ENCODE measurements at places on chromosomes 12 and 14.

DNA sequence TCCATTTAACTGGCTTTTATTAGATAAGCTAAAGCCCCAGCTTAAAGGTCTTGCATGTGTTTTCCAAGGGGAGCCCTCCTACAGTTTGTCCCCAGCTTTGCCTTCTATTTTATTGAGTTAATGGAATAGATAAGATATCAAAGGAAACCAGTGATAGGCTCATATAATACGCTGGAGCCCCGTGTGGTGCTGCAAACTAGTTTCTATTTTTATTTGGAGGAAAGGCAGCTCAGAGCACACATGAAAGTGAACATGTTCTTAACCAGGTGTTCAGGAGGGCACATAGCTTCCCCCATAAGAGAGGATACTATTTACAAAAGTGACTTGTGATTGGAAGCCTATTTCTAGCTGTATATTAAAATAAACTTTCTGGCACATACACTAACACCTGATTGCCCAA is 251.7 kb downstream of the PDZRN4 start:
- no peak for DNase-seq

DNA sequence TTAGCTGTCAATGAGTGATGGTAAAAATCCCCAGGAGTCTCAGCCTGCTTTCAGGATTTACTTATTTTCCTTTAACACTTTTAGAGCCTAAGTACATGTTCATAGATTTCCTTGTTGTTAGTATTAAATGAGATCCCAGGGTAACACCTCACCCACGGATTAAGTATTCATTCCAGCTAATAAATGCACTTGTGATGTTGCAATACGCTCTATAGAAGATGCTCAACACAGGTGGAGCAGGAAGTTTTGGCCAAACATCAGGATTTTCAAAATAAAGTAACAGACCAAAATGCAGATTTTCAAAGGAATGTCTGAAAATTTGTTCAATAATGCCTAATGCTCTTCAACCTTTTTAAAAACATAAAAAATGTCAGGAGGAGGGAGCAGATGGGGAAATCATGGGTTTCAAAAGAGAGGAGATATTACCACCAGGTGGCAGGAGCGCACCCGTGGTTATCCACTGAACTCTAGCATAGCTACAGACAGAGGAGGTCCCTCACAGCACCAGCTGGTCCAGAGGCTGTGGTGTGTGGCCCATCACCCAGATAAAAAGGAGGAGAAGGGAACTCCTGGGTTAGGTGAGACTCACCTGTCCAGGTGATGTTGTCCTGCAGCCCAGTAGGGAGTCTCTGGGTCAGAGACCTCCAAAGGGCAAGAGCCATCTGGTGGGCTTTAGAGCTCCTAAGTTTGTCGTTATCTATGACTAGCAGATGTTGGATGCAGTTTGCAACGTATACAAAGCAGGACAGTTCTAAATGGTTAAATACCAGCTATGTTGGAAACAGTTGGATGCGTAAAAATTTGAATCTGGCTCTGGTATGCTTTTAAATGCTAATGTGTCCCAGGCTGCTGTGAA is 1158.4 kb upstream of the TMEM132C start:
- DNase-seq: peak; percentile 37

GRCh38 chr12:131644481-131644880 is 66.4 kb upstream of the SFSWAP start:
- DNase-seq: no peak

DNA sequence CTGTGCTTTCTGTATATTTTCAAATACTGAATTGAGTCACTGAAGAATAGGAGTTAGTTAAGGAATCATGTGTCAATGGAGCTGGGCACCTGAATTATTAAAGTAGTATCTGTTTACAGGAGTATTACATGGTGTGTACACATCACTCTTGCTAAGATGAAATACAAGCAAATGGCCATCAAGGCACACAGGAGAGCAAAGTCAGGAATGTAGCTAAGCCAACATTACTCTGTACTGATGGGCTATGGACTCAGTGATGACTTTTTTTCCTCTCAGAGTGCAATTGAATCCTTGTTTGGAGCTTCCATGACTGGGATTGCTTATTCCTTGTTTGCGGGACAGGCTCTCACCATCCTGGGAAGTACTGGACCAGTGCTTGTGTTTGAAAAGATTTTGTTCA is 45.5 kb downstream of the SLC4A8 start:
- no peak for DNase-seq

GRCh38 chr14:37246427-37246829 is 48.7 kb downstream of the MIPOL1 start:
- no peak for DNase-seq
